Left ventricle myocardium inferior (tissue), 1 donor: ENCODE measurements at places on chromosomes 11 and 22. TPM values are rescaled to one million over a fixed set of nuclear protein-coding genes. Genes with fewer than 3 reads are reported as not detected.

APOL5 gene
- not detected for total RNA-seq

OLFML1 gene
- 7.3 TPM for total RNA-seq

NXPE1 gene
- not detected for total RNA-seq

SLN gene
- 64.0 TPM for total RNA-seq
